Stimulated activated CD8-positive, alpha-beta memory T cell treated with anti-CD3 and anti-CD28 coated beads, Interleukin-15, amount 100 ng/mL, for 1 hour (primary cell): ENCODE measurements at places on chromosomes 12 and 14.
A peak's percentile ranks its signal among the peaks of the same experiment; 100 is the strongest.

DNA sequence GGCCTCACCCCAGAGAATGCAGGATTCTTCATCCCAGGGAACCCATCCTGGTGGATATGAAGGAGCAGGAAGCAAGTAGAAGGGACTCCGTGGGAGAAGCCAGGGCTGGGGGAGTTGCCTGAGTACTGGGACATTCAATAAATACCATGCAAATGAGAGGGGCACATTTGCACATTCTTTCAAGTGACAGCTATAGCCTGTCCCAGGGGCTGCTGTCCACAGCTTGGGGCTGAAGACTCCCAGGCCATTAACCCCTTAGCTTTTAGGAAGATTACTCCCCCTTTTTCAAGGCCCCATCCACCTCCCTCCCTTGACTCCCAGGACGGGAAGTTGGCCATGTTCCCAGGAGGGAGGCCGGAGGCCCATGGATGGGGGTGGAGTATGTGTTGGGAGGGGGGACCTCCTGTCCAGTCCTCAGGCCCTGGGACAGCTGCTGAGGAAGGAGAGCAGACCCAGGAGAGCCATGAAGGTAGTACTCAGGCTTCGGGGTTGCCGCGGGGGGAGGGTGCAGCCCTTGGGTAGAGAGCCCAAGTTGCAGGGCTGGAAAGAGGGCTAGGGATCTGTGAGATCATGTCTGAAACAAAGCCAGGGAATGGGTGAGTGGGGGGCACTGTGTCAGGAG is 974 bp upstream of the TNS2 start:
- no peak for DNase-seq

- no peak for DNase-seq
These were observed 10.8 kb downstream of the SMIM41 start for GRCh38 chr12:52090291-52090690.

DNA sequence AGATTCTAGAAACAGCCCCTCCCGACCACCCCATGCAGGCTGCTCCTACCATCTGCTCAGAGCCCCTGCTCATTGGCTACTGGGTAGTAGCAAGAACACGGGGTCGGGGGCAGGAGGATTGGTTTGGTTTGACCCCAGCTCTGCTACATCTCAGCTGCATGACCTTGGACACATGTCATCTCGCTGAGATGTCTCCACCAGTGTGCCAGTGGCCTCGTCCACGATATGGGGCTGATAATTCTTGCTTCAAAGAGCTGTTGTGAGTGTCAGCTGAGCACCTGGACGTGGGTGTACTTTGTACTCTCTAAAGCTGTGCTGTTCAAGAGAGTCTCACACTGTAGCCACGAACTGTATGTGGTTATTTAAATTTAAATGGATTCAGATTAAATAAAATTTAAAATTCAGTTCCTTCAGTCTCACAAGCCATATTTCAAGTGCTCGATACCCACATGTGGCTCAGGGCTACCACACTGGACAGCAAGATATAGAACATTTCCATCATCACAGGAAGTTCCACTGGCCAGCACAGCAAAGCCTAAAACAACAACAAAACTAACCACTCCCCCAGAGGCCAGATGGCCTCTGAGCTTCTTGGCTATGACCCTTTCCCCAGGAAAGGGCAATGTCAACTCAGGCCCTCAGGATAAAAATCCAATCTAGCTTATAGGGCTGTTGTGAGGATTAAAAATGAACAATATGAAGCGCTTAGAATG is 18.6 kb downstream of the LTBP2 start:
- no peak for DNase-seq

GRCh38 chr12:32877601-32878459 is 18.7 kb downstream of the PKP2 start:
- DNase-seq, result no peak

- DNase-seq, result no peak
These were observed 71.7 kb downstream of the TPH2 start for GRCh38 chr12:72010356-72010755.

DNA sequence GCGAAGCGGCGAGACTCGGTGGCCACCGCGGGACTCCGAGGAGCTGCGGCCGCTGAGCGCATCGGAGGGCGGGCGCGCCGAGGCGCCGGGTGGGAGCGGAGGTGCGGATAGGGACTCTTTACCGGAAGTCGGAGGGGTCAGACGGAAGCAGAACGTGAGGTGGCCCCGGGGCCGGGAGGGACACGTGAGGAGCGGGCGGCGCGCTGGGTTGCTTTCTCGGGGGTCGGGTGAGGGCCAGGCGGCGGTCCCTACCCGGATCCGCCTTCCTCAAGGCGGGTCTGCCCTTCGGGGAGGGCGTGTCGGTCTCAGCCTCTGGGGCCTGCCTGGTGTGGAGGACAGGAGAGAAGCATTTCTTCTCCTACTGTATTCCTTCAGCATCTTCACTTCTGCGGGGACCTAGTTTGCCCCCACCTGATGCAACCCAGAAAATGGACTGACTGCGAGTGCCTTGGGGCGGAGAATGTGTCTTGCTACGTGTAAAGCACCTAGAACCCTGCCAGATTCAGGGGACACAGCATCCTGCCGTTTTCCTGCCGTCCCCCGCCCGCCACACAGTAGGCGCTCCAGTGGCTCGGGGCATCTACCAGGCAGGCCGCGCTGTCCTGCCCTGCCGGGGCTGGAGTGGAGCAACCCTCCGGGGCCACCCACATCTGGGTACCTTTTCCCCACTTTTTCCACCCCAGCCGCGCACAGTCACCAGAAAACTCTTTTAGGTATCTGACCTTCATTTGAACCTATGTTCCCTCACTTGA is 514 bp upstream of the ATXN2 start:
- peak; percentile 65 for DNase-seq

- DNase-seq, result no peak
These were observed 29.7 kb upstream of the REP15 start for GRCh38 chr12:27666510-27666909.

GRCh38 chr12:52354200-52354599 is 13.1 kb downstream of the KRT85 start:
- no peak for DNase-seq

- no peak for DNase-seq
These were observed 88.5 kb downstream of the MYRFL start for GRCh38 chr12:69913526-69913925.

DNA sequence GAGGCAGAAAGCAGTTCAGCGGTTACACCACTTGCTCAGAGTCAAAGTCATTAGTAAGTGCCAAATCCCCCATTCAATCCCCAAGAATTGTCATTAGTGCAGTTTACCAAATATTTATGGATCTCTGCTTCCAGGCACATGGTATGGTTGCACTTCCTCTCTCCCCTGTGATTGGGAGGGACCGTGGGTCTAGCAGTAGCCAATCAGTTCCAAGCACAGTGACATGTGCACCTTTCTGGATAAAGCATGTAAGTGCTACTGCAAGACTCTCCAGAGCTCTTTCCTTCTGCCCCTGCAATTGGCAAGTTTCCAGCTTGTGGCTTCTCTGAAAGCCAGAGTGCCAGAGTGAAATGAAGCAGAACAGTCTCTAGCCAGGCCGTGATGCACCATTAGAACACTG is 85.3 kb upstream of the FLRT2 start:
- no peak for DNase-seq
